Smooth muscle cell of the pulmonary artery (primary cell): ENCODE measurements at places on chromosomes 3 and 15. TPM values are rescaled to one million over a fixed set of nuclear protein-coding genes. Genes with fewer than 3 reads are reported as not detected.

SLC38A3 gene
- not detected in 2 replicates for total RNA-seq

ACAN gene
- total RNA-seq, result 65.6 and 209 TPM in 2 replicates

OR5K2 gene
- not detected in 2 replicates for total RNA-seq

KNL1 gene
- 2.0 and 5.7 TPM in 2 replicates for total RNA-seq
